ENCODE measurements at places on chromosomes 6 and 20. TPM values are rescaled to one million over a fixed set of nuclear protein-coding genes. Genes with fewer than 3 reads are reported as not detected.

- no peak for DNase-seq
Observed at GRCh38 chr6:123616942-123617341, 19.8 kb downstream of the TRDN start.

- DNase-seq: peak; percentile 91
Observed at GRCh38 chr20:31722257-31723068, at the start of gene BCL2L1. Gene BCL2L1, minus strand, starts transcription at chr20:31722868. Its CDS starts 650 bp downstream, at chr20:31722218.

TREM1 gene
- not detected for polyA plus RNA-seq

DNA sequence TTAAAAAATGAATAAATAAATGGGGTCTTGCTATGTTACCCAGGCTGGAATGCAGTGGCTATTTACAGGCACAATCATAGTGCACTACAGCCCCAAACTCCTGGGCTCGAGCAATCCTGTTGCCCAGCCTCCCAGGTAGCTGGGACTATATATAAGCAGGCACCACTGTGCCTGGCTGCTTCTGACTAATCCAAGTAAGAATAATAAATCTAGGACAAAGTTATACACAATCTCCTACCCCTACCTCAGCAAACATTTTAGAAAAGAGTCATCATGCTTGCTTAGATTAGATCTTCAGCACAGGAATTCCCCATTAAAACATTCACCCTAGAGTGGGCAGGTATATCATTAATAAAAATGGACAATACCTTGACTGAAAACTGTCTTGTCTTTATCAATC is 124.6 kb downstream of the REV3L start:
- no peak for DNase-seq

GRCh38 chr6:4380881-4381281 is 245.5 kb upstream of the ECI2 start:
- DNase-seq: no peak

FAM217A gene
- polyA plus RNA-seq: 0.65 TPM

NDUFAF4 gene
- polyA plus RNA-seq: 23.5 TPM

- DNase-seq: no peak
Observed at GRCh38 chr6:15621203-15622044, 41.4 kb downstream of the DTNBP1 start.

DNA sequence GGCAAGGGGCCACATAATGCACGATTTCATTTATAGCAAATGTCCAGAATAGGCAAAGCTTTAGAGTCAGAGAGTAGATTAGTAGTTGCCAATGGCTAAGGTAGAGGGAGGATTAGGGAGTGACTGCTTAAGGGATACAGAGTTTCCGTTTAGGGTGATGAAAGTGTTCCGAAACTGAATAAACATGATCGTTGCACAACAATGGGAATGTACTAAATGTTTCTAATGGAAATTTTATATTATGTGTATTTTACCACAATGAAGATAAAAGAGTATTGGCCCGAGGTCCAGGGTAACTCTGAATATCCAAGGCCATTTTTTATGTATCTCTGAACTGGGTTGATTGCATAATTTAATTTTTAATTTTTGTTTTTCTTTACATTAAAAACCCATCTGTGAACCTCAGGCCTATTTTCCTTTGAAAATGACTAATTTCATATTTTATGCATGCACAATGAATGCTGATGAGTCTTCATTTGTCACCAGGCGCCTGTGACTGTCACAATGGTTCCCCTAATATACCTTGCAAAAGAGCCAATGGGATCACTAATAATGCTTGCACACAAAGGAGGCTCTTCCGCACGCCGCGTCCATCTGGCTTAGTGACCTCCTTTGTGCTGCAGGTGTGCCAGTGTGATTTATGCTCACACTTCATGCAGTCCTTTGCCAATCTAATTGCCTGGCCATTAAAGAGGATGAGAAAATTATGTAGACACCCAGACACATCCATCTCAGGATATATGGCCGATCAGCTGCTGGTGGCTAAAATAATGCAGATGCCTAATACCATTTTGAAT is 612.5 kb downstream of the CDH26 start:
- no peak for DNase-seq

- no peak for DNase-seq
Observed at GRCh38 chr6:169391473-169392071, 137.9 kb upstream of the THBS2 start.

RIN2 gene
- 18.7 TPM for polyA plus RNA-seq

RIMS4 gene
- 1.2 TPM for polyA plus RNA-seq

- DNase-seq: no peak
Observed at GRCh38 chr20:56487216-56487615, 18.8 kb downstream of the RTF2 start.

- DNase-seq: no peak
Observed at GRCh38 chr6:99121748-99122147, 174.0 kb upstream of the FBXL4 start.

DNA sequence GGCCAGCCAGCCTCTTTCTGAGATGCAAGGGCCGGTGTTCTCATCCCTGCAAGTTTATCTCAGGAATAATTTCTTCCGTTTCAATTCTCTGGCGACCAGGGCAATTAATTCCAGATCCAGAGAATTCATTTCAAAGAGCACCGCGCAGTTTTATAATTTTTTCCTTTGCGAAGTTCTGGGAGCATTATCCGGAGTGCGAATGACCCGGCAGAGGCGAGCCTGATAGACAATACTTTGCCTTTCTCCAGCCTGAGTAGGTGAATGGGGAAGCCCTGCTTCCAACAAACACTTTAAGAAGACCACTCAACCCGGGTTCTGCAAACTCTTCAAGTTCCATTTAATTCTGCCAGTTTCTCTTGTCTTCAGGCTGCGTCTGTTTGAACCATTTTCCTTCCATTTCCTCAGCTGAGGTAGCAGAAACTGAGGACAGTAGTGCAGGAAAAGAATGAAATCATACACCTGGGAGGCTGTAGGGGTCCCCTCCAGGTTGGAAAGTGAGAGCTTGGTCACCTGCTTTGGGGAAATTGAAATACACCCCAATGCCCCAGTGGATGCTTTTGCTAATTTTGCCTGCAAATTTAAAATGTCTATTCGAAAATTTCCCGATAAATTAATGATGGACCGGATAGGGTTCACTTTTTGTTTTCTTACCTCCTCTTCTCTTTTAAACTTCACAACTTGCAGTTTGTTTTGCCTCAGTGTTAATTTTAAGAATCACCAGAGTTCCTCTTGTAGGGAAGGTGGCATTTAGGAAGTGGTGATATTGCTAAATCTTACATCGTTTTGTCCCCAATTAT is 1.1 kb downstream of the VGLL2 start:
- DNase-seq: no peak

GRCh38 chr20:44217342-44218092 is 6.9 kb upstream of the OSER1 start:
- DNase-seq: peak; percentile 88

GRCh38 chr6:79544299-79544927 is 7.2 kb upstream of the LCA5 start:
- DNase-seq: no peak

PABPC1L gene
- polyA plus RNA-seq: 8.5 TPM

DNA sequence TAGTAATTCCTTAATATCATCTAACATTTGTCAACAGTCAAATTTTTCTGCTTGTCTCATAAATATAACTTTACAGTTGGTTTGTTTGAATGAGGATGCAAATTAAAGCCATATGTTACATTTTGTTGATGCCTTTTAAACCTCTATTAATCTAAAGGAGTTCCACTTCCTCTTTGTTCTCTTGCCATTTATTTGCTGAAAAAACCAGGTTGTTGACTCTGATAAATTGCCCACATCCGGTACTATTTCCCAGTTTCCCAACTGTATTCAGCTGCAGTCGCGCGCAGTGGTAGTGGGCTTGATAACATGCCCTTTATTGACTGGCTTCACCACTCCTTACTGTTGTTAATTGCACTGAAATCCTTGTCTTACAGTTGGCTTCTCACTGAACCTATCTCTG is 32.8 kb upstream of the SIRPB2 start:
- DNase-seq: no peak

TMEM244 gene
- polyA plus RNA-seq: not detected

PRR3 gene
- 4.1 TPM for polyA plus RNA-seq

GRCh38 chr6:32615885-32616532 is 21.2 kb upstream of the HLA-DQA1 start:
- DNase-seq: no peak

DNA sequence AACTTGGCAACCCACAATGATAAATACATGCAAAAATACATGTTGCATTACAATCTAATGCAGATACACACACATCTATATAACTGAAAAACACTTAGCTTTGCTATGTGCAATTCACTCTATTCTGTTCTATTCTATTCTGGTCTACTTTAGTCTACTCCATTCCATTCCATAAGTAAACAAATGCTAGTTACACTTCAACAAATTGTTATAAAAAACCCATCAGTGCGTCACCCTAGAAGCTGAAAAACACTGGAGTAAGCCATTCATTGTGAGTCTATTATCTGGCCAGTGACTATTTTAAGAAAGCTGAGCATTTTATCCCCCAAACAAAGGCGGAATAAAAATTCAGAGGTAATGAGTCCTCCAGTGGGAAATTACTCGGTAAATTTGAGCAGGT is 315.7 kb upstream of the EPHA7 start:
- no peak for DNase-seq

DNA sequence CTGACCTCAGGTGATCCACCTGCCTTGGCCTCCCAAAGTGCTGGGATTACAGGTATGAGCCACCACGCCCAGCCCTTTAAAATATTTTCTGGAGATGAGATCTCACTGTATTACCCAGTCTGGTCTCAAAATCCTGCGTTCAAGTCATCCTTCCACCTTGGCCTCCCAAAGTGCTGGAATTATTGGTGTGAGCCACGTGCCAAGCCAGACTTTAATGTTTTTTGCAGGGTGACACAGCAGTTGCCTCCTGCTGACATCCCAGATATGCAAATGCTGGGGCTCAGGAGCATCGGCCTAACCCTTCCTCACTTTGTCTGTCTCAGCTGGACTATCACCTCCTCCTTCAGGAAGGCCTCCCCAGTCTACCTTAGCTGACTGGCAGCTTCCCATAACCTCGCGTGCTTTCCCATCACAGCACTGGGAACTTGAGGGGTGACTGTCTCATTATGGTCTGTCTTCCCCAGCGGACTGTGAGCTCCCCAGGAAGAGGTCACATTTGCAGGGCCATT is 14.3 kb upstream of the ID1 start:
- no peak for DNase-seq

DNA sequence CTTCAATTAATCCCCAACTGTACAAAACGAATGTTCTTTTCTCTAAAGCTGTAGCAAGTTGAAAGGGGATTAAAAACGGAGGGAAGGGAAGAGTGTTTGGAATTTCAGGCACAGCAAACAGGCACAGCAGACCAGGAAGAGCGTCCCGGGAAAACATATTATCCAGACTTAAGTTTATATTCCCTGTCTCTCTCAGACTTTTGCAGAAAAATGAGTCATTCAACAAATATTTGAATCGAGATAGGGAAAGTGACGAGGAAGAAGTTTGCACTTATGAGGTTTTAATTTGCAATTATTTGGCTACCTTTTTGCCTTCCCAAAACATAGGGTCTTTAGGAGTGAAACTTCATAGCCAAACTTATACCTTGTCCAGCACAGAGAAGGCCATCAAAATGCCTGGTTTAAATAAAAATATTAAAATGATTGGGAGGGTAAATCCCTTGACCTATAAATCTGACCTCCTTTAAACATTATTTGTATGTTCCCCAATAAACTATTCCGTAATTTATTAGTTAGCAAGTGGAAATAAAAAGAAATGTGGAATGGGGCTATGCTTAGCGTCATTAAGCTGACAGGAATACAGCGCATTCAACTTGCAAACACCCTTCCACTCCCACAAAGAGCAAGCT is 16.0 kb downstream of the HFE start:
- DNase-seq: peak; percentile 49

SIRPD gene
- polyA plus RNA-seq: not detected

GRCh38 chr6:148747145-148747470 is 278 bp downstream of the UST start:
- no peak for DNase-seq

ZBTB12 gene
- 1.6 TPM for polyA plus RNA-seq

HCRTR2 gene
- not detected for polyA plus RNA-seq

MEP1A gene
- polyA plus RNA-seq: 156 TPM

GRCh38 chr6:84606860-84607259 is 157.5 kb downstream of the TBX18 start:
- no peak for DNase-seq
